Erythroblast (primary cell): ENCODE measurements at places on chromosomes 1 and 21.

- peak; percentile 86 for DNase-seq
Observed at GRCh38 chr1:46301808-46302640, 1.4 kb downstream of the LRRC41 start.

DNA sequence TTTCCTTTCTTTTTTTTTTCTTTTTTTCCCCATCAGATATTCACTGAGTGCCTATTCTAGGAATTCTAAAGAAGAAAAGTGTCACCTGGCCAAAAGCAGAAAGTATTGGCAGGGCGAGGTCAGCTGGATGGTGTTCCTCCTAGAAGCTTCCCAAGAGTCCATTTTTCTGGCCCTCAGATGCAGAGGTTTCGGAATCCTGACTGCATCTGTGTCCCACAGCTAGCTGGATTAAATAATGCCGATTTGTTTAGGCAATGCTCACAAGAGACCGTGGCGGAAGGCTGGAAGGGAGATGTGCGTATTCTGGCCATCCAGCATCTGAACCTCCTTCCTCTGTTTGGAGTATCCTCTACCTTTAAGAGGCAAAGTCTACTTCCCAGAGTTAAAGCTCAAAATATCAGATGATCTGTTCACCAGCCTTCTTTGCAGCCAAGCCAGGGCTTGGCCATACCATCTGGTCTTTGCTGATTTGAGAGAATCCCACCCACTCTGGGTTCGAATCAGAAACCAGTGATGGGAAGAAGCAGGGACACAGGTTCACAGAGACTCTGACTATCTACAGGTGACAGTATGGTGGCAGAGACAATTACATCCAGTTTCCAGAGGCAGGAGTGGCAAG, 5.4 kb upstream of the TENT5C start:
- DNase-seq: peak; percentile 47

GRCh38 chr1:202207292-202207691, 13.7 kb downstream of the LGR6 start:
- DNase-seq: no peak

- DNase-seq: no peak
Observed at GRCh38 chr1:217895841-217896240, 264.7 kb downstream of the SPATA17 start.

DNA sequence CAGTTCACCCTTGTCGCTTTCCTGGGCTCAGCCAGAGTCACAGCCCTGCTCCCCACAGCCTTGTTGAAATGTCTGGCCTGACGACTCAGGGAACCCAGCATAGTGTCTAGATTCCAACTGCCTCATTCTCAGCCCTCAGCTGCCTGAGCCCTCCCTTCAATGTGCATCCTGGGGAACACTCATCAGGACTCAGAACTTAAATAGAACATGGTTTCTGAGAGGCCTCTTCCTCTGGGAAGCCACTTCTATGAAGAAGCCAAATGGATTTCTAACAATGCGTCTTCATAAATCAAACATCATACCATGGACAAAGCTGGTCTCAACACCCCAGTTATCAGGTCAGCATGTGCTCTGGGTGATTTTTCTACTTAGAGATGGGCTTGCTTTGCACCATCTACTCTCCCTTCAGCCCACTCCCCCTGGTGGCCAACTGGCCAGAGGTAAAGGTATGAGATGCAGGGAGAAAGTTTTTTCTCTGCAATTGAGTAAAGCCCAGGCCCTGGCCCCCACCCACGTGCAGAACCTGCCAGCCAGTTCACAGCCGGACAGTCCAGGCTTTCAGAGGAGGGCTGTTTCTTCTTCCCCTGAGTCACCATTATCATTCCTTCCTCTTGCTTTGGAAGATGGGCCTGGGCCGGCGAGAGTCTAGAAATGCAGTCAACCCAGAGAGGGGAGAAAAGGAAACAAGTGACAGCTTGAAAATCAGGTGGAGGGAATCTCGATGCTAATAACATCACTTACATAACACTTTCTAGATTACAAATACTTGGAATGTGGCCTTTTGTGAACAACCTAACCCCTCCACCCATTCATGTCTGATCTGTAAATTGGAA, 32.1 kb downstream of the CD244 start:
- peak; percentile 77 for DNase-seq

GRCh38 chr1:154607106-154607608, 829 bp downstream of the ADAR start:
- peak; percentile 69 for DNase-seq

- no peak for DNase-seq
Observed at GRCh38 chr1:75643460-75643859, 32.5 kb upstream of the SLC44A5 start.

- no peak for DNase-seq
Observed at GRCh38 chr1:109385417-109385816, 12.3 kb downstream of the SORT1 start.

GRCh38 chr1:58251430-58252073, 295.0 kb downstream of the OMA1 start:
- DNase-seq: no peak

DNA sequence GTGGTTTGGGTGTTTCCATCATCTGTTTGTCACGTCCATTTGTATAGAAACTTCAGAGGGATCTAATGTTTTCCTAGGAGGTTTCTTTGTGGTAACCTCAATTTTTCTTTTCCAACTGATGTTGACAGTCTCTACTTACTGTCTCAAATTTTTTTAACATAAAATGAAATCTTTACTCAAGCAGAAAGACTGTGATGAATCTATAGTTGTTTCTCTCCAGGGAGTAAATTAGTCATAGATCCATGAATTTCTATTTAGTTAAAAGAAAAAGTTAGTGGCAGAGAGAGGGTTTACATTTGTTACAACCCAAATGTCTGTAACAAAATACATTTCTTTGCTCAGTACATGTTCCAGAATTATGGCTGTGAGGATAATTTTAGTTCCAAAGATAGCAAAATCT, 161.6 kb downstream of the DISP1 start:
- DNase-seq: no peak

- DNase-seq: no peak
Observed at GRCh38 chr1:241310451-241310850, 46.6 kb downstream of the RGS7 start.

DNA sequence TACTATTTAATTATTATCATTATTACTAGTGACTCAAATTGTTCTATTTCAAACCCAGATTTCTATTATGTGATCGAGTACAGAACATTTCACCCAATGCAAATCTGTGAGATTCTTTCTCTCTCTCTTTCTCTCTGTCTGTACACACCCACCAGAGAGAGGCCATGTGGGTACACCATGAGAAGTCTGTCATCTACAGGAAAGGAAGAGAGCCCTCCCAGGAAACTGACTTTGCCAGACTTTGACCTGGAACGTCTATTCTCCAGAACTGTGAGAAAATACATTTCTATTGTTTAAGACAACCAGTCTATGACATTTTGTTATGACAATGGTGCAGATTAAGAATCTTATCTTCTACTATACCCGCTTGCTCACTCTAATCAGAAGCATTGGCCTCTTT, 1091.6 kb downstream of the TTLL7 start:
- no peak for DNase-seq

DNA sequence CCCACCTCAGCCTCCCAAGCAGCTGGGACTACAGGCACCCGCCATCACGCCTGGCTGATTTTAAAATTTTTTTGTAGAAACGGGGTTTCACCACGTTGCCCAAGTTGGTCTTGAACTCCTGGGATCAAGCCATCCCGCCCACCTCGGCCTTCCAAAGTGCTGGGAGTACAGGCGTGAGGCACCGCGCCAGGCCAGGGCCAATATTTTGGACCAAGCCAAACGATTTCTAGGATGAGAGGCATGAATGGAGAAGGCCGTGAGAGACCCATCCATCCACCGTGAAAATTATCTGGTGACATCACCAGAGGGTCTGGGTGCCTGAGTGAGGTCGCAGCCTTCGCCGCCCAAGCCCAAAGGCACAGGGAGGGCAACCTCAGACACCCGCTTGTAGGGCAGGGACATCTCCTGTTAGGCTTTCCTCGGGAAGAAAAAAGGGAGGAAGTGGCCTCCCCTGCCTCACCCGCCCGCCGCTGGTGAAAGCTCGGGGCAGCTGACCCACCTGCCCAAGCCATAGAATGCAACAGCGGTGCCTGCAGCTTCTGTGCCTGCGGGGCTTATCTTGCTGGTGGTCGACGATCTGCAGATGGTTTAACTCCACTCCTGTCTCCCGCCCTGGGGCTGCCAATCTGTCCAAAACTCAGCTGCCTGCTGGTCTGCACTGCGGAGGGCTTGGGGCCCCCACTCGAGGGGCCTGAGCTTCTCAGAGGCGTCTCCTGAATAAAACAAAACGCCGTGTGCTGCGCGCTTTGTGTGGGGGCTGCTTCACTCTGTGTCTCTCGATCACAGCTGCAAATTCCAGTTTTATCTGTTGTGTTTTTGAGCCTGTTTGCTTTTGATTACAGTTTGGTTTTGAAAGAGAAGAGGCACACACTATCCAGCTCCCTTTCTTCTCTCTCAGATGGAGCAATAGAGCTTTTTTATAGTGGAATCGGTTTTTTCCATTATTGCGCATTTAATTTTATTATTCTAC, 85.8 kb downstream of the MRPS6 start:
- no peak for DNase-seq

DNA sequence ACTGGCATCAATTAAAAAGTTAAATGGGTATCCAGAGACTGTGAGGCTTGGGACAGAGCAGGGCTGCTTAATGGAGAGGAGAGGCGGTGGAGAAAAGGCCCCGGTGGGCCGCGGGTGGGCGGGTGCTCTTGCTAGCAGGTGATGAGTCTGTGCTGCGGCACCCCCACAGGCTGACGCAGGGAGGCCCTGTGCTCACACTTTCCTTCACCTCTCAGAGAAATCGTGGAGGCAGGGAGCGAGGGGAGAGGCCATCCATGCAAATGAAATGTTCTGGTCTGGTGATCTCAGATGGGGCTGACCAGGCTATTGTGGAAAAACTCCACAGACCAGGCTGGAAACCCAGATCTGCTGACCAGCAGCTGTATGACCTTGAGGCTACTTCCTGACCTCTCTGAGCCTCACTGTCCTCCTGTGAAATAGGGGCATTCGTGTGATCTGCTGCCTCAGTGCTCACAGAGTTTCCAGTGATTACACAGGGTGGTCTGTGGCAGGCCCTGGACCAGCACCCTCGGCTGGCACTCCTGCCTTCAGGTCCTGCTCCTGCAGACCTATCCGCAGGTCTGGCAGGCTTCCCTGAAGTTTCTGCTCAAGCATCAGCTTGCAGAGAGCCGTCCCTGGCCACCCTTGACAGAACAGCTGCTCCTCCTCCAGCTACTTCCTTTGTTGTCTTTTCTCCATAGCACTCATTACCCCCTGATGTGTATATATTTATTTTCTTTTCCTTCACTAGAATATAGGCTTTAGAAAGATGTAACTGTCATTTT, 89.2 kb downstream of the BEND5 start:
- no peak for DNase-seq

DNA sequence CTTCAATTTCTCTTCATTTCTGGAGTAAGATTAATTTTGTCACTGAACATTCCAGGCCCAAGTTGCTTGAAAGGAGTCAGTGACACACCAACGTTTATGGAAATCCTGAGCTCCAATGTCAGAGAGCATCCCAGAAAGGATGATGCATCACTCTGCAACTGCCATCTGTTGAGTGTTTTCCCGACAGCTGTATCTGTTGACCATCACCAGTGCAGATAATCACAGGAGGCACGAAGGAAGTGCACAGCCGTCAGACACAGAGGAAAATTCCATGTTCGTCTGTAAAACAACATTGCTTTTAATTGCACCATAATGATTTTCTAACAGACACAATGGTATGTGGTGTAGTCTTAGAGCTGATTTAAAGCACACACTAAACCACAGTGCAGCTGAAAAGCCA, 376.7 kb upstream of the ADGRL2 start:
- DNase-seq: no peak

DNA sequence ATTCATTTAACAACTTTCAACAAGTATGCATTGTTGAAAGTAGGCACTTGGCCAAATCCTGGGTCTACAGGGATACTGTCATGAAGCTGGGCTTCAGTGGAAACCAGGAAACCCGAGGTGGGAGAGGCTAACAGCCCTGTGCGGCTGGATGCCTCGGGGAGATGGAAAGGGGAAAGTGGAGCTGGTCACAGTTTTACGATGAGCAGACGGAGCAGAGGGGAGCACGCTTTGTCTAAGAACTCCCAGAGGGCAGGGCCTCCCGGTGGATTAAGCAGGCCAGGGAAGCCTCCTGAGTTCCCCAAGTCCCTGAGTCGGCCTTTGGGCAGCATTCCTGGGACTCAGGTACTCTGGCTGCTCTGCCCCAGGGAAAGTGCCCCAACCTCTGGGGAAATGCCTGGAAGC, 23.8 kb downstream of the STUM start:
- no peak for DNase-seq

DNA sequence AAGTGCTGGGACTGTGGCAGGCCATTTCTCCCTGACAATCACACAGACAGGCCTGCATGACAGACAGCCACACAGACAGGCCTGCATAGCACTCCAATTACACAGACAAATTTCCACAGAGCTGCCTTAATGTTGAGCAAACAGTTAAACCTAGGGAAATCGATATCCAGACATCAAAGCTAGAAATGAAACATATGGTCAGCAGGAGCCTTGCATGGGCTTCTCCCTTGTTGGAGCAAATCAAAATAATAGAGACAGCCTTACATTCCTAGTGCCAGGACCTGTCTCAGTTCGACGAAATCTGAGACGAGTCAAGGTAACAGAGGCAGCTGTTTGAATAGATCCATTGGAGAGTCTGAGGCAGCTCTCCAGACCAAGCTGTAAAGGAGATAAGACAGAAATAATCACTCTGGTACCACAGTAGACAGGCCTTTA, 42.4 kb downstream of the OLFML3 start:
- no peak for DNase-seq

GRCh38 chr1:113074237-113074636, 1.2 kb downstream of the LRIG2 start:
- DNase-seq: no peak

DNA sequence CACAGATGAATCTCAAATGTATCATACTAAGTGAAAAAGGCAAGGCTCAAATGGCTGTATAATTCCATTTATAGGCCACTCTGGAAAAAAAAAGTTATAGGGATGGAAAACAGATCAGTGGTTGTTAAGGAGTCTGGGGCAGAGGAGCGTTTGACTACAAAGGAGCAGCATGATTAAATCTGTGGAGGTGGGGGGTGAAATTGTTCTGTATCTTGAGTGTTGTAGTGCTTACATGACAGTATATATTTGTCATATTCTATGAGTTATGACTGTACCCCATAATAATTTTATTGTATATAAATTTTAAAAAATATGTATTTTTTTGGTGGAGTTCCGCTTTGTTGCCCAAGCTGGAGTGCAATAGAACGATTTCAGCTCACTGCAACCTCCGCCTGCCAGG, 10.3 kb downstream of the TAF12 start:
- DNase-seq: no peak
